ENCODE measurements at places on chromosomes 6 and 20.

DNA sequence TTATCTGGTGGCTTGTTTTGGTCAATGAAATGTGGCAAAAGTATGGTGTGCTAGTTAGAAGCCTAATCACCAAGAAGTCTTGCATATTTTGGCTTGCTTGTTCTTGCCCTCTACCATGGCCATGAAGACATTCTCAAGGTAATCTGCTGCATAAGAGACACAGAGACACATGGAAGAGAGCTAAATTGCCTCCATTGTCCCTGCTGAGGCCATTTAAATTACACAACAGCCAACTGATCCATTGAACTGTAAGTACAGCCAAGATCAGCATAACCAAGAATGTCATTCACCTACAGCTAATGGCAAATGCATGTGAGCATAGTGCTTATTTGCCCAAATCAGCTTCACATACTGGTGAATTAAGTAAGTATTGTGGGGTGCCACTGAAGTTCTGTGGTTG lies 603.8 kb downstream of the FRK start:
- no peak overlapping the region for H3K4me3 ChIP-seq
- no peaks in the 10 kb centered on the region for H3K27me3 ChIP-seq

GRCh38 chr6:112085286-112086065 lies 1.8 kb downstream of the TUBE1 start:
- H3K4me1 ChIP-seq = peaks cover 6% of the 10 kb centered on the region
- peaks cover 42% of the 10 kb centered on the region for H3K36me3 ChIP-seq
- no peaks in the 10 kb centered on the region for H3K27me3 ChIP-seq
- no peak overlapping the region for H3K4me3 ChIP-seq
- H3K27ac ChIP-seq = no peak overlapping the region

DNA sequence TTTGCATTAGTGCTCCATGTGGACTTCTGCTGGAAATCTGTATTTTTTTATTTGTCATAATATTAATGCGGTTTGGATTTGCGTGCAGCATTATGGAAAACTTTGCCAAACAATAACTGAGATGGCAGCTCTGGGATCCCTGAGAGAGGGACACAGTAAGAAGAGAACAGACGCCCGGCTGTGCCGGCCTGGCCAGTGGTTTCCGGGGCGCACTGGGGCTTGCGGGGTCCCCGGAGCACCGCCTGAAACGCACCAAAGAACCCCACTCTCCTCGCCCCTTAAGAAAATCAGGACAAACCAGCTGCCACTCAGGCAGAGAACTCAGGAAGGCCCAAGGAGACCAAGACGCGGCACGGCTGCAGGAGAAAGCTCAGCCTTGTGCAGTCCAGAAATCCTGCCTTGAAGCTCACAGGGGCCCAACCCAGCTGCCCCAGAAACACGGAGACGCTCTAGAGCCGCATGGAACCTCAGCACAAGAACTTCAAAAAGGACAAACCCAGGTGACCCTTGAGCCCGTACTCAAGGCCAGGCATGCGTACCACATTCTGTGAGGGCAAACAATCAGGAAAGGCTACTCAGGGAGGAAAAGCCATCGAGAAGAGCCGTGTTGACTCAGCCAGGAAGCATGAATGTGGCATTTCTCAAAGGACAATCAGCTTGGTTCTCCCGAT lies 226.5 kb upstream of the CDYL start:
- H3K4me1 ChIP-seq = no peaks in the 10 kb centered on the region
- H3K27ac ChIP-seq = no peak overlapping the region
- H3K27me3 ChIP-seq = no peaks in the 10 kb centered on the region
- no peak for DNase-seq
- H3K36me3 ChIP-seq = no peaks in the 10 kb centered on the region
- H3K4me3 ChIP-seq = no peak overlapping the region

- H3K4me1 ChIP-seq = peaks cover 7% of the 10 kb centered on the region
- no peak for DNase-seq
- no peak overlapping the region for H3K4me3 ChIP-seq
- no peaks in the 10 kb centered on the region for H3K36me3 ChIP-seq
Observed at GRCh38 chr6:112831022-112831421, 483.9 kb downstream of the RFPL4B start.

DNA sequence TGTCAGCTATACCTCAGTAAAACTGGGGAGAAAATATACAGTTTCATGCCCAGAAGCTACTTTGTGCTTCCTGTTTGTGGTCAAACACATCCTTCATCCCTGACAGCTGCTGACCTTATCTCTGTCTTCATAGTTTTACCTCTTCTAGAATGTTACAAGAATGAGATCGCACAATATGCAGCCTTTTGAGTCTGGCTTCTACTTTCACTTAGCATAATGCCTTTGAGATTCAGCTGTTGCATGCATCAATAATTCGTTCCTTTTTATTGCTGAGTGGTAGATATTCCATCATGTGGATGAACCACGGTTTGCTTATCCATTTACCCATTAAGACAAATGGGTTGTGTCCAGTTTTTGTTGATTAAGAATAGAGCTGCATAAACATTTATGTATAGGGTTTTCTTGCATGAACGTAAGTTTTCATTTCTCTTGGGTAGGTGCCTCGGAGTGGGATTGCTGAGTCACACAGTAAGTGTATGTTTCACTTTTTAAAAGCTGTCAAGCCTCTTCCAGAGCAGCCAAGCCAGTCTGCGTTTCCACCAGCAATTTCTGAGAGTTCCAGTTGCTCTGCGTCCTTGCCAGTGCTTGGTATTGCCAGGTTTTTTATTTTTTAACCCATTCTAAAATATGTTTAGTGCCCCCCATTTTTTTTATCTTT lies 86.6 kb upstream of the PAX1 start:
- peaks cover 26% of the 10 kb centered on the region for H3K27me3 ChIP-seq
- H3K36me3 ChIP-seq = no peaks in the 10 kb centered on the region
- no peak overlapping the region for H3K4me3 ChIP-seq
- DNase-seq = no peak
- no peaks in the 10 kb centered on the region for H3K4me1 ChIP-seq

- no peak for DNase-seq
- H3K36me3 ChIP-seq = no peaks in the 10 kb centered on the region
- no peak overlapping the region for H3K27ac ChIP-seq
- H3K4me3 ChIP-seq = no peak overlapping the region
- H3K4me1 ChIP-seq = no peaks in the 10 kb centered on the region
- peaks cover 8% of the 10 kb centered on the region for H3K27me3 ChIP-seq
Observed at GRCh38 chr6:46287681-46288080, 116.9 kb upstream of the ENPP5 start.

DNA sequence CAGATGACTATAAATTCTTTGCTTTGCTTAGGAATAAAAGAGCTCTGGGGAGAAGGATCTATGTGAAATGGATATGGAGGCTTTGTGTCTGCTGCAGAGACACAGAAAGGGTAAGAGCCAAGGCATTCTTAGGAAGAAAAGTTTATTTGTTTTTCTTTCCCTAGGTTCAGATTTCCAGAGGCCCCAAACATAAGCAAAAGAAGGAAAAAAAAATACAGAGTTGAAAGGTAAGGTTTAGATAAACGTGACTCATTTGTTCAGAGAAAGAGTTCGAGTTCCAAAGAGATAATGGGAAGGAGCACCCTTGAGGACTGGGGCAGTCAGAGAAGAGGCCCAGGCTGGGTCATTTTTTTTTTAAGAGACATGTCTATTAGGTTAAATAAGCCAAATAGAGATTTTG lies 27.4 kb upstream of the BMP5 start:
- H3K4me1 ChIP-seq = peaks cover 11% of the 10 kb centered on the region
- DNase-seq = no peak
- no peaks in the 10 kb centered on the region for H3K27me3 ChIP-seq
- no peak overlapping the region for H3K27ac ChIP-seq
- H3K36me3 ChIP-seq = no peaks in the 10 kb centered on the region

DNA sequence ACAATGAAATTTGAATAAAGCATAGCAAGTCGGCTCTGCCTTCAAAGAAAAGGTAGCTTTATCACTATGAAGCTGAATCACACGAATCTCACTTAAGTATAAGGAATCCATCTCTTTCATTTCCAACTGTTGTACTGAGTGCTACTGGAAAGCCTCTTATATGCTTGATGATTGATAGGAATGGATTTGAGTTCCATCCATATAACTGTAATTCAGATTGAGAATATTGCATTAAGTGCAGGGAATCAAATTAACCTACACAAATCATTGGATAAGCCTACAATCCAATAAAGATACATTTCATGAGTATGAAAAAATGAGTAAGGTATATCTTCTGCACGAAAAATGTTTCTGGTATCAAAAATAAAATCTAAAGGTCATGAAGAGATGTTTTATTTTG lies 444.8 kb upstream of the PLCB4 start:
- H3K27me3 ChIP-seq = no peaks in the 10 kb centered on the region
- H3K36me3 ChIP-seq = no peaks in the 10 kb centered on the region
- H3K27ac ChIP-seq = no peak overlapping the region
- H3K4me1 ChIP-seq = no peaks in the 10 kb centered on the region
- no peak for DNase-seq

DNA sequence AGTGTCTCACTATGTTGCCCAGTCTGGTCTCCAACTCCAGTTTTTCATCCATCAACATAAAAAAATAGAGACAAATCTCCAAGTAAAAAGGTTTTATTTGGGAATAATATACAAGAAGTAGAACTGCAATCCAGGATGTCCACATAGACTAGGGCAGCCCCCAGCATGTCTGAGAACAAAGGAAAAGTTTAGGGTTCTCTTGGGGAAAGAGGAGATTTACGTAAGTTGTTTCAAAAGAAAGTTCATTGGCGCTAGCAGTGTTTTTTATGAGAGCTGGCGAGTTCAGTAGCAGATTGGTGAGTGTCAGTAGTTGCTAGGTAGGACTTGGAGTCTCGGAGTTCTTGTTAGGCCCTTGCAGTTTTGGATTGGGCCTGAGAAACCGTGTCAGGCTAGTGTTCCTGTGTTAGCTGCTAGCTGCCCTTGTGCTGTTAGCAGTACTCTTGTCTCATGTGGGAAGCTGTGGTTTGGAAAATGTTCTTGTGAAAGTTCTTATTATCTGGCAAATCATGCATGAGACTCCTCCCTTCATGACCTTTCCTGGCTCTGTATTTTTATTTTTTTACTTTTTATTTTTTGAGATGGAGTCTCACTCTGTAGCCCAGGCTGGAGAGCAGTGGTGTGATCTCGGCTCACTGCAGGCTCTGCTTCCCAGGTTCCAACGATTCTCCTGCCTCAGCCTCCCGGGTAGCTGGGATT lies 24.7 kb downstream of the TTLL9 start:
- H3K4me3 ChIP-seq = no peak overlapping the region
- H3K36me3 ChIP-seq = no peaks in the 10 kb centered on the region
- H3K27ac ChIP-seq = no peak overlapping the region

- H3K27me3 ChIP-seq = no peaks in the 10 kb centered on the region
- H3K36me3 ChIP-seq = no peaks in the 10 kb centered on the region
- no peak overlapping the region for H3K4me3 ChIP-seq
Observed at GRCh38 chr6:39279539-39279938, 34.7 kb downstream of the KCNK17 start.

DNA sequence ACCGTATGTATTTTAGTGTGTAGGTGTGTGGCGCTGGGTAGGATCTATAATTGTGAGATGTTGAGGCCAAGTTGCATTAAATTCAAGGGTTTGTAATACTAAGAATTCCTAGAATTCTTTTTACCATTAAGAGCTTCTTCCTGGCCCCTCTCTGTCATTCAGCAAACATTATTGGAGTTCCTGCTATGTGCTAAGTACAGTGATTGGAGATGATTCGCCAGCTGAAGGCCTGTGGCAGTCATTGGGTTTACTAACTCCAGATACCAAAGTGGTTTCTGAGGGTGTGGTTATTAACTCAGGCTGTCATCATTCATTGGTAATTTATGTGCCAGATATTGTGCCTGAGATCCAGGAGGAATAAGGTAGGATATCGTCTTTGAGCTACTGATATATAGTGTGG lies 167.1 kb downstream of the LAMA2 start:
- no peaks in the 10 kb centered on the region for H3K36me3 ChIP-seq
- DNase-seq = no peak
- no peak overlapping the region for H3K27ac ChIP-seq
- no peaks in the 10 kb centered on the region for H3K4me1 ChIP-seq

- no peaks in the 10 kb centered on the region for H3K36me3 ChIP-seq
- no peak overlapping the region for H3K27ac ChIP-seq
- H3K4me1 ChIP-seq = no peaks in the 10 kb centered on the region
- no peak overlapping the region for H3K4me3 ChIP-seq
- no peaks in the 10 kb centered on the region for H3K27me3 ChIP-seq
Observed at GRCh38 chr20:5735845-5736510, 14.2 kb upstream of the SHLD1 start.

- H3K27ac ChIP-seq = no peak overlapping the region
- no peak overlapping the region for H3K4me3 ChIP-seq
- no peaks in the 10 kb centered on the region for H3K36me3 ChIP-seq
- H3K4me1 ChIP-seq = no peaks in the 10 kb centered on the region
Observed at GRCh38 chr6:41588111-41588510, 41.9 kb downstream of the FOXP4 start.

DNA sequence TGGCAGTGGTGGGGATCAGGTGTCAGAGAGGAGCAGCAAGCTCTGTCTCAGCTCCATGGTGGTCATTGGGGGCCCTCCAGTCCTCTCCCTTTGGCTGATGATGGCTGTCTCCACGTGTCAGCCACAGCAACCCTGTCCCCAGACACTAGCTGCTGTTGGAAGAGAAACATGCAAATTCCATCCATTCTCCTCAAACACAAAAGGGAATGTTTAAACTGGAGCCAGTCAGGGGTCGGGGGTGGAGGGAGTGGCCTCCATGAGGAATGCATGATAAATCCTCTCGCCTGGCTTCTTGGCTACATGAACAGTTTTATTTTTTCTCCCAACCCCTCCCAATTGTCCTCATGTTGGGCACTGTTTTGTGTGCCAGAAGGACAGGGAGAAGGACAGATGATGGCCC lies 86.4 kb downstream of the EDN3 start:
- no peaks in the 10 kb centered on the region for H3K36me3 ChIP-seq
- H3K4me3 ChIP-seq = no peak overlapping the region
- H3K27me3 ChIP-seq = peaks cover 78% of the 10 kb centered on the region
- H3K27ac ChIP-seq = no peak overlapping the region
- H3K4me1 ChIP-seq = no peaks in the 10 kb centered on the region

- H3K4me3 ChIP-seq = no peak overlapping the region
- H3K4me1 ChIP-seq = no peaks in the 10 kb centered on the region
- no peaks in the 10 kb centered on the region for H3K27me3 ChIP-seq
- no peak overlapping the region for H3K27ac ChIP-seq
- H3K36me3 ChIP-seq = no peaks in the 10 kb centered on the region
- DNase-seq = no peak
Observed at GRCh38 chr6:166654573-166654972, 27.5 kb upstream of the RPS6KA2 start.

DNA sequence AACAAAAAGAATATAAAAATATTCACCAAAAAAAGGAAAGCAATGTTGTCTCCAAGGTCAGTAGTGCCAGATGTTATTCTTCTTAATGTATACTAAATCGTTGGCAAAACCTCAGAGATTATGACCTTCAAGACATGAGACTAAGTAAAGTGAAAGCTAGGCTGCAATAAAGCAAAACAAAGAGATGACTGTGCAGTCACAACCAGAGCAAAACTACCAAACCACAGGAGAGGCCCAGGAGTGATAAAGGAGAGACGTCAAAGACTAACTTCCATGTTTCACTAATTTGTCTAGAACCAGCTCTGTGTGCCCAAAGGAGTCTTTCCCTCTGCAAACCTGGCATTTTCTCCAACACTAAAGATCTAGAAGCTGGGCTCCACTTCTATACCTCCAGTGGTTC lies 155.9 kb upstream of the POU3F2 start:
- no peak for DNase-seq
- no peaks in the 10 kb centered on the region for H3K36me3 ChIP-seq
- H3K27ac ChIP-seq = no peak overlapping the region
- peaks cover 4% of the 10 kb centered on the region for H3K27me3 ChIP-seq

All from RWPE2 (cell line).